CD4-positive, alpha-beta memory T cell (primary cell): ENCODE measurements at places on chromosomes 11 and 22.
A peak's percentile ranks its signal among the peaks of the same experiment; 100 is the strongest.

GRCh38 chr11:129075757-129076156, 116.4 kb downstream of the ARHGAP32 start:
- no peak for DNase-seq

- DNase-seq = no peak
These were observed 507.1 kb downstream of the SOX6 start for GRCh38 chr11:15849257-15849656.

DNA sequence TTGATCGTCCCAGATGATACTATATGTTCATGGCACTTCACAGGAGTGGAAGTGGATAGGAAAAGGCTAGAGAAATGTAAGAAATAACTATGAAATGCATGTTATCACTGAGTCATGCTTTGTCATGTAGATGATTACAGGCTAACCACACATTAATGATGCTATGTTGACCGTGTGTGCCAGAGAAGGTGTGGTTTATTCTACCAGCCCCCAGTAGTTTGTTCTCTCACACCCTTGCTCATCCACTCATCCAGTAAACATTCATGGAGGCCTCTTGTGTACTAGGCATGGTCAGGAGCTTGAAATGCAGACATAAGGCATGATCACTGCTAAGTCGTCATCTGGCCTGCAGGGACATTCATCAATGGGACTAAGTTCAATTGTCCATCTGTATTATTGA, 153.0 kb upstream of the PITPNB start:
- no peak for DNase-seq

DNA sequence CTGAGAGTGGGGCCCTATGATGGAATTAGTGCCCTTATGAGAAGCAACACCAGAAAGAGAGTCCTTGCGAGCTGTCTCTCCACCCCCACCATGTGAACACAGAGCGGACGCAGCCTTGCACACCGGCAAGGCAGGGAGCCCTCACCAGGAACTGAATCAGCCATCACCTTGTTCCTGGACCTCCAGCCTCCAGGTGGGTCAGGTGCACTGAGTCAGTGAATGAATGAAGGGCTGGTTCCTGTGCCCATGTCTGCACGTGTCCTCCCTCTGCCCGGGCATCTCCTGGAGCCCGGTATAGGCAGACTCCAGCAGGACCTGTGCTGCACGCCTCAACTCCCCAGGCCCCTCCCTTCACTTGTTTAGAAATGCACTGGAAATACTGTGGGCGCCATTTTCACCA, 54.9 kb downstream of the LINC01488 start:
- DNase-seq = no peak

DNA sequence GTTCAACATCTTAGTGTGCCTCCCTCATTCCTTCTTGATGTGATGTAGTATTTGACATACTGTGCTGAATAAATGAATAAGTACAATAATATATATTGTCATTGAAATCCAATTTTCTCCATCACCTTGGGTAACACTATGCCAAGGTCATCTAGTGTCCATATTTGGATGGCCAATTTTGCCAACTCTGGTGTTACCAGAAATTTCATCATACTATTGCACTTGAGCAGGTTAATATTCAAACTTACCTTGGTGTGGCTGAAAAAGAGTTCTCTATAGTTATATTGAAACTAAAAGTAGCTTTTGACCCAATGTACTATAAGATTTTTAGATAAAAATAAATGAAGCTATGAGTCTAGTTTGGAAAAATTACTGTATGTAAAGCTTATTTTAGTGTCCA, 98.2 kb upstream of the SLC6A5 start:
- no peak for DNase-seq

GRCh38 chr11:71363721-71364120, 84.5 kb downstream of the DHCR7 start:
- DNase-seq = no peak

GRCh38 chr11:58525037-58525614, 17.2 kb upstream of the OR5B21 start:
- peak; percentile 51 for DNase-seq

DNA sequence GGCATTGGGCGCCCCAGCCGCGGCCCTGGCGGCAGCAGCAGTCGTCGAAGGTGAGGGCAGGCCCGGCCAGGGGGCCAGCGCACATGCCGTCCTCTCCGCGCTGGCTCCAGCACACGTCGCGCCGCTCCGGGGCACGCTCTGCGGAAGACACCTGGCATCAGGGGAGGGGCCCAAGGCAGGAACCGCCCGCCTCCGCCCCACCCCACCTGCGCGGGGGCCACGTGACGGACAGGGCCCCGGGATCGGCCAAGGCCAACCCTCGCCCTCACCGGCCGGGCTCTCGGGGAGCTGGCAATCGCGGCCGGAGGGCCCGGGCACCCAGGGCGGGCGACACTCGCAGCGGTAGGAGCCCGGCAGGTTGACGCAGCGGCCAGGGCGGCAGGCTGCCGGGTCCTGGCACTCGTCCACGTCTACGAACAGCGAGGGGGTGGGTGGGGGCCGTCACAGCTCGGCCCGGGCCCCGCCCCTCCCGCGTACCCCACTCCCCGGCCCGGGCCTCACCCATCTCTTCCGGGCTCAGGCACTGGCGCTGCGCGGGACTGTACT, 14.9 kb downstream of the SCYL1 start:
- no peak for DNase-seq

GRCh38 chr22:42160830-42161696, 30.5 kb upstream of the CYP2D6 start:
- DNase-seq = no peak

DNA sequence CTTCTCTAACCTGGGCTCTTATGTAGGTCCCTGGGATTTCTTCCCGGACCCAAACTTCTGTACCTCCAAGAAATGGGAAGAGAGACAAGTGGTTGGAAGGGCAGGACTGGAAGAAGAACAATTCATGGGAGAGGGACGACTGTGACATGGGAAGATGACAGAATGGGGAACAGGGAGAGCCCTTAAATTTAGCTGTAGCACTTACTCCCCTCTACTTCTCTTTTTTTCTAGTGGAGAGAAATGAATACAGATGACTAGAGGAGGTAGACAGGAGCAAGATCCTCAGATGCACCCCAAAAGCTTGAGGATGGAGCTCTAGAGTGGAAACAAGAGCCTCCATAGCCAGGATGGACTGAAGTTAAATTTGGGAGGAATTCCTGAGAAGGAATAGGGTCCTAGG, 2.3 kb downstream of the RHOG start:
- DNase-seq = no peak

GRCh38 chr22:33350491-33350890, 292.3 kb upstream of the SYN3 start:
- no peak for DNase-seq

GRCh38 chr11:36672815-36673450, 74.9 kb upstream of the RAG2 start:
- DNase-seq = no peak

DNA sequence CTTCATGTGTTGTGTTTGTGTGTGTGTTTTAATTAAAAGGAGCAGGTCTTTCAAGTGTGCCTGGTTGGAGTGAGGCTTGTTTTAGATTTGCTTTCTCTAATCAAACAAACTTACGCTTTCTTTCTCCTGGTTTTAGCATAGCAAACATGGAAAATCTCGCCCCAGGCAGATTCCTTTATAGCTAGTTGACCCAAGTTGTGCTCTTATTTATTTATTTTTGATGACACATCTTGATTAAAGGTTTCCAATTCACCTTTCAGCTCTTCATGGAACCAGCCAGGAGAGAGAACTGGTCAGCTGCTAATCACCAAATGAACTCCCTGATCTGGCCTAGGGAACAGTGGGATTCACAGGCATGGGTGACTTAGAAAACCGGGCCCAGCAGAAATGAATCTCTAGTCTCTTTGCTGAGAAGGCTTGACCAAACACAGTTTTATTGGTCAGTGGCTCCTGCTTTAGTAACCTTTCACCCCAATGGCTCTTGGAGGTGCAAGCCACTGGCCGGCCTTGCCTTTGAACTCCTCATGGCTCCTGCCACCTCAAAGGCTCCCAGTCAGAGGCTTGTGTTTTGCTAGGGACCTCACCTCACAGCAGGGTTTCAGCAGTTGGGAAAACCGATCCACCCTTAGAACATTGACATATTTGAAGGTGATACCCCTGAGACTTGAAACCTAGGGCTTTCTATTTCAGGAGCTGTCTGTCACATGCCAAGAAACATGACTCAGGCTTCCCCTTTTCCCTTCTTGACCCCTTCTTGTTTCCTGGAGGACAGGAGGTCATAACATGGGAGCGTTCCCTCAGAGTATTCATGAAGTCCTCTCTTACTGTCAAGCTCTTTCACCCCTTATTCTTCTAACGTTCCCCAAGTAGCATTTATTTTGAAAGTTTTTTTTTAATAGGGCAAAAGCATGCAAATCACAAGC, 48.8 kb downstream of the EXT2 start:
- DNase-seq = no peak

- DNase-seq = no peak
These were observed 57.1 kb downstream of the FAM181B start for GRCh38 chr11:82676483-82677094.

GRCh38 chr22:23243006-23243573, 62.8 kb downstream of the BCR start:
- DNase-seq = peak; percentile 80

DNA sequence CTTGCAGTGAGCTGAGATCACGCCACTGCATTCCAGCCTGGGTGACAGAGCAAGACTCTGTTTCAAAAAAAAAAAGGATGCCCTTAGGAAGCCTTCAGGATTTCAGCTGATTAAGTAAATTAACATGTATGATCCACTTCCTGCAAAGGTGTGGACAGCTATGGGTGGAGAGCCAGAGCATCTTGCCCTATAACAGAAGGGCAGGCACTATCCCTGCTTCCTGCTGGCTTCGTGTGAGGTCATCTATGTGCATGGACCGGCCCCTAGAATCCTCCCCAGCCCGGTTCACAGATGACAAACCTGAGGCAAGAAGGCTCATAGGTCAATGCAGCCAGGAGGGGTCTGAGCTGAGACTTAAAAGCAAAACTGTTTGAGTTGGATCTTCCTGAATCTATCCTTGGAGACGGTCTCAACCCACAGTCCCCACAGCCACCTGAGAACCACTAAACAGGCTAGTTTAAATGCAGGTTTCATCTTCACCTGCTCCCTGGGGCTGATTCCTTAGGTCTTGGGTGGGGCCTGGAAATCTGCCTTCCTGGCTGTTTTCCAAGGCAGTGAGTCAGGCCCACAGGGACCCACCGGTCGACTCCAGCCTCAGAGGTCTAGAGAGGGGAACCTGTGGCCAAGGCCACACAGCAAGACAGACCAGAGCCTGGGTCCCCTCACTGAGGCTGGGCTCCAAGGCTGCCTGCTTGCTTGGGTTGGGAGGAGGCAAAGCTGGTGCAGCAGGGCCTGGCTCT, 55.2 kb upstream of the MPEG1 start:
- DNase-seq = no peak

- DNase-seq = no peak
These were observed 32.7 kb upstream of the HTR3A start for GRCh38 chr11:113942256-113942655.

DNA sequence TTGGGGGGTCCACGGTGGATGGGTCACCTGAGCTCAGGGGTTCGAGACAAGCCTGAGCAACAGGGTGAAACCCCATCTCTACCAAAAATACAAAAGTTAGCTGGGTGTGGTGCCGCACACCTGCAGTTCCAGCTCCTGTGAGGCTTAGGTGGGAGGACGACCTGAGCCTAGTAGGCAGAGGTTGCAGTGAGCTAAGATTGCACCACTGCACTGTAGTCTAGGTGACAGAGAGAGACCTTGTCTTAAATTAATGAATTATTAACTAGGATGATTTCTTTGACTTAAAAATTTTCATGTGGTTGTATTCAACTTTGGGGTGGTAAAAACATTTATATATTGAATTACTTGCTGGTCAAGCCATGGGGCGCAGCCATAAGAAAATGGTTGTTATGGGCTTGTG, 33.9 kb downstream of the CCDC83 start:
- DNase-seq = no peak

DNA sequence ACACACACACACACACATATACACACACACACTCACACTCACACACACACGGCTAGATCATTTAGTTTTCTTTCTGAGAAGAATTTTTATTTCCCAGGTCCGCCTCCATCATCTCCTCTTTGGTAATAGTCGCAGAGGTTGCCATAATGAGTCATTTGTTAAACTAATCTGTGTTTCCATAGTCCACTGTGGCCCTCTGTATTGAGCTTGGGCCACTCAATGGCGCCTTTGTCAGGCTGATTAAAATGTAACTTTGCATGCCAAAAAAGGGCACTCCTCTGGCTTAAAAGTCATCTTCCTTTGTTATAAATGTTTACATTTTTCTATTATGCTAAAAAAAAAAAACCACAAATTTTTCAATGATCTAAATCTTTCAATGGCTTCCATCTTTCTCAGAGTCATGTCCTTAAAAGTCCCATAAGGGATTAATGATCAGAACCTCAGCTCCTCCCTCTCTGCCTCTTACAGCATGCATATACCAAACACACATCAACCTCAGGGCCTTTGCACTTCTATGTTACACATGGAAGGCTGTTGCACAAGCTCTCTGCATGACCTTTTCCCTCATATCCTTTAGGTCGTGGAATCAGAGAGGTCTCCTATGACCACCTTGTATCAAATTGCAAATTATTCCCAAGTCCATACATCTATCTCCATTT, 35.3 kb downstream of the EHF start:
- no peak for DNase-seq

DNA sequence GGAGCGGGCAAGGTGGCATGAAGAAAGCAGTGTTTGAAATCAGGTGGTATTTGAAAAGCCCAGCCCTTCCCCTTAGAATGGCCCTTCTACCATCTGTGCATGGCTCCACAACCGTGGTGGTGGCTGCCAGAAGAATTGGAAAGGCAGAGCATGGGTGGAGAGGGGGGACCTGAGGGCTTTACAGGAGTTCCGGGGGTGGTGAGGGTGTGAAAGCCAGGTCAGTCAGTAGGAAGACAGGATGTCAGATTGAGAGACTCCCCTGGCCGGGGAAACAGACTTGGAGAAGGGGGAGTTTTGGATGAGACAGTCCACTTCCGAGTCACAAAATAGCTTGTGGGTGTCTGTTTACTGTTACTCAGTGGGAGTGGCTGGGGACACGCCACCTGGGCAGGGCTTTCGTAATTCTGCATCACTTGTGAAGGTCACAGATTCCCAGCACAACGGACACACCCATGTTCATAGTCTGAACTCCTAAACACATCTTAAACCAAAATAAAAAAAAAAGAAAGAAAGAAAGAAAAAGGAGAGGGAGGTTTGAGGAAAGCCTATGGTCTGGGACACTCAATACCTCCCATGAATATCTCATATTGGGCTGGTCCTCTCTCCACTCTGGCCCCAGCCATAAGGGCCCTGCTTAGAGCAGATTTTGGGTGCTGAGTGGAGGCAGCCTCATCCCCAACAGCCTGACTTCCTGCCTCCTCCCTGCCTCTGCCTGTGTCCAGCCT, 24.4 kb upstream of the SMIM35 start:
- DNase-seq = no peak

DNA sequence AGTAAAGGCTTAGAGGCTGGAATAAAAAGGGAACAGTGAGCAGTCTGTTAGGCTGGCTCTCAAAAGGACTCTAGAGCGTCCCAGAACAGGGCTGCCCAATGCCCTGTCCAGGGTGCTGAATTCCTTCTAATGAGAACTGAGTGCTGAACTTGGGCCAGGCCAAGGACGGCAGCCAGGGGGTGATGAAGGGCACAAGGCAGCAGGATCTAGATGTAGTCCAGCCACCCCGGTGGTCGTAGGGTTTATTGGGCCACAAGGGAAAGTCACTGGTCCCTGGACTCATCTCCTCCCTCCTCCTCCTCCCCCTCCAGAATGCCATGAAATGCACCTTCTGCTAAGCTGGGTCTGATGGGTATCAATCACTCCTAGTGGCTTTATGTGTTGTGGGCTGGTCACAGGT, 19.2 kb downstream of the NPTXR start:
- no peak for DNase-seq
